Fibroblast of villous mesenchyme (primary cell): ENCODE measurements at places on chromosomes 11 and 22.

GRCh38 chr11:109960831-109961230 is 132.4 kb upstream of the ZC3H12C start:
- peak; percentile 88 for DNase-seq

GRCh38 chr11:10405865-10406592 is 49.0 kb upstream of the AMPD3 start:
- peak; percentile 89 for DNase-seq

DNA sequence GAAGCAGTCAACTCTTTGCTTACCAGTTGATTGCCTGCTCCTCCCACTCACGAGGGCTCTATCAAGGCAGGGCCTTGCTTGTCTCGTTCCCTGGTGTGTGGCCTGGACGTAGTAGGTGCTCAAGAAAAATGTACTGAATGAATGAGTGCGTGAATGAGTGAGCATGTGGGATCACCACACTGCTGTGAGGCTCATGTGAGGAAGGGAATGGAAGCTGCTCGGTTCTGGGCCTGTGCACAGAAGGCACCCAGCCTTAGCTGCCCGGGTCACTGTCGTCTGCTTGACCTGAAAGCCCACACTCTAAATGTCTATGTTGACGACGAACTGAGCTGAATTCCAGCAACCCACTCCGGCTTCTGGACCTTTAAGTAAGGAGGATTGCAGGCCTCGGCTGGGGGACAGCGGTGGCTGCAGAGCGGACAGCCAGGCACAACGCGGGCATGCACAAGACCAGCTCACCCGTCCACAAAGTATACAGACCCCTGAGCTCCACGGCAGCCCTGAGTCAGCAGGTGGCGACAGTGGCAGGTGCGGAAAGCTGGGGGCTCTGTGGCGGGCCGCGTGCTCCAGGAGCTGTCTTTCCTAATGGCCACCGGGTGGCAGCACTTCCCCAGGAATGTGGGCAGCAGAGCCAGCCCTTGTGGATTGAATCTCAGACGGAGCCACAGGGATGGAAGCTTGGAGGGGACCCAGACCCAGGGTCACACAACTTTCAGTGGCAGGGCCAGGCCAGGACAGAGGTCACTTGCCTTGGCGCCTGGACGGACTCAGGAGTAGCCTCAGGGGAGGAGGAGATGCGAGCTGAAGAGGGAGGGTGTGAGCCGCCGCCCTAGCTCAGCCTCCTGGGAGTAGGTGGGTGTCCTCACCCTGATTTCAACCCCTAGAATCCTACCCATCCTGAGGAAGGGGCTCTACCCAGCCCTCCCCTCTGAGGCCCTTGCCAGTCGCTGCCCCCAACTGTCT is 5.0 kb upstream of the PICK1 start:
- peak; percentile 68 for DNase-seq

GRCh38 chr22:49426618-49427266 is 400.9 kb downstream of the BRD1 start:
- no peak for DNase-seq

DNA sequence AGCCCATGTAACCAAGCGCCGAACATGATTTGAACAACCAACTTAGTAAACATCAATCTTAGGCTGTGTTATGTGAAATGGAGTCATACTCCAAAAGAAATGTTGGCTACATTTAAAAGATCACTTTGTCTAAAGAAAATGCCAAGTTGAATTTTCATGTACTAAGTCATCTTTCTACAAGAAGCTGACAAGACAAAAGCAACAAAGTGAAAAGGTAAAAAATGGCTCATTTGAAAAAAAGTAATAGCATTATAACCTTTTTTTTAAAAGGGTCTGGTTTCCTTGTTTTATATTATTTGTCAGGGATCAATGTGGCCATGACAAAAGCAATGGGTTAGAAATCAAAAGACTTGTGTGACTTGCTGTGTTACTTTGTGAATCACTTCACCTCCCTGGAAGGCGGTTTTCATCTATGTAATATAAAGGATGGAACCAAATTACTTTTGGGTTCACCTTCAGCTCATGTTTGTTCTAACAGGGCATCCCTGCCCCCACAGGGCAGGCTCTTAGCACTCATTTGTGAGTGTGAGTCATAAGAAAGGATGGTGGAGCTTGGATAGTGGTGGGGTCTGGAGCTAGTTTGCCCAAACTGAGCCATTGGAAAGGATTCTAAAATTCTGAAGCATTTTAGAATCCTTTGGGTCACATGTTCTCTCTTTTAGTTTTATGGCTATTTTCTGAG is 131.9 kb upstream of the MTMR2 start:
- peak; percentile 39 for DNase-seq

DNA sequence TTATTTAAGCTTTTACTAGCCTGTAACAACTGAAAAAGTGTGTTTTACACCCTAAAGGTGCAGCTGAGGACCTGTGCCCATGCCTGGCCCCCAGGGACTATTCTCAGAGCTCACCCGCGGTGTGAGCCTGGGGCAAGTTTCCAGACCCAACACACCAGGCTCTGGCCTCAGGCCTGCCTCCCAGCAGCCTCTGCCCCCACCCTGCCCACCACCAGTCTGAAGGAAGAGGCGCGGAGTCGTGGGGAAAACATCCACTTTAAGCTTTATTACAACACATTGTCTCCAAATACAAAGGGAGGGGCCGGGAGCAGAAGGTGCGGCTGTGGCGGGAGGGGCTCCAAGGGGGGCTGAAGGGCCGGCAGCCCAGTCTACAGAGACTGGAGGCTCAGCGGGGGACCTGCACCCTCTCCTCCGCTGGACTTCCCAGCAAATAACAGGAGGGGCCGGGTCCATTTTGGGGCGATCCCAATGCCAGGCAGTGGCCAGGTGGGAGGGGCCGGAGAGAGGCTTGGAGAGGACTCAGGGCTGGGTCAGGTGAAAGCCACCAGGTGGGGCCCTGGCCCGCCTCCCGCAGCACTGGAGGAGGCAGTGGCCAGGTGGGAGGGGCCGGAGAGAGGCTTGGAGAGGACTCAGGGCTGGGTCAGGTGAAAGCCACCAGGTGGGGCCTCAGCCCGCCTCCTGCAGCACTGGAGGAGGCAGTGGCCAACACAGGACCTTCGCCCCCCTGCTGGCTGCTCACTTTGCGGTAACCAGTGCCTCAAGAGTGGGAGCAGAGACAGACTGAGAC is 18.1 kb downstream of the DUSP8 start:
- DNase-seq: no peak

DNA sequence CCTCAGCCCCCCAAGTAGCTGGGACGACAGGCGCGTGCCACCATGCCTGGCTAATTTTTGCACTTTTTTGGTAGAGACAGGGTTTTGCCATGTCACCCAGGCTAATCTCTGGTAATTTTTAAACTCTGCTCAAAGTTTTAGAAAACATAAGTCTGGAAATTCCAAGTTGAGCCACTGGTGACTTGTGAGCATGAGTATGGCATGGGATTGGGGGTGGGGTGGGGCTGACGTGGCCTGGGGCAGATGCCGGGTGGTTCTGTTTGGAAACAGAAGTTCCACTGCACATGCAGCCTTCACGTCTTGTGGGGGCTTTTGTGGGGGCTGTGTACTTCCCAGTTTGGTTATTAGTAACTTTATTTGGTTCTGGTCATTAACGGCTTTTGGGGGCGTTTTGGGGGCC is 67.3 kb downstream of the PTPRJ start:
- DNase-seq: peak; percentile 59

DNA sequence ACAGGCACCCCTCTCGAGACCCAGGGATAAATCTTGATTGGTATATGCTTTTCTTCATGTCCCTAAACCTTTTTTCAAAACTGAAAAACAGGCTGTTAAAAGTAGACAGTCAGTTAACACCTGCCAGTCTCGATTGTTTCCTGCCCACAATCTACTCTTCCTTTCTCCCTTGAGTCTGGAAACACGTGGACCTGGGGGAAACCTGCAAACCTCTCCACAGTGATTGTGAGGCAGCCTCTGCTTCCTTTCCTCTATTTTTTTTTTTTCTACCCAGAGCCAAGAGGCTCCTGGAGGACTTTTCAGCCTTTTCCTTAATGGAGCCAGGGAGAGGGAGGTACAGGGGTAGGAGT is 69.4 kb upstream of the CLMP start:
- no peak for DNase-seq

DNA sequence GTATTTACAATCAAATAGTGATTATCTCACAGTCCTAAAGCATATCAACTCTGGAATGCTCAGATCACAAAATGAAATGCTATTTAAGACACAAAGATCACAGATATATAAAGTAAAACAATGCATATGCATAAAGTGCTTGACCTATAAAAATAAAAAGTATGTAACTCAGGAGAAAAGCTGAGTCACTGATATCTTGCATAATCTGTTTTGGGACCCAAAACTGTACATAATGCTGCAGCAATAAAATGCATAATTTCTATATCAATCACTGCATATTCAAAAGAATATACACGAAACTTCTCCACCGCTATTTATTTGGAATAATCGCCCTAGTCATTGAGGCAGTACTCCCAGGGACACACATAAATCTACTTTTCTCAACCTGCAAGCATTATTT is 34.9 kb upstream of the GRIA4 start:
- no peak for DNase-seq

GRCh38 chr11:75383246-75383645 is 16.1 kb upstream of the RPS3 start:
- no peak for DNase-seq

- DNase-seq: no peak
Observed at GRCh38 chr11:120342226-120342625, 6.0 kb downstream of the ARHGEF12 start.

DNA sequence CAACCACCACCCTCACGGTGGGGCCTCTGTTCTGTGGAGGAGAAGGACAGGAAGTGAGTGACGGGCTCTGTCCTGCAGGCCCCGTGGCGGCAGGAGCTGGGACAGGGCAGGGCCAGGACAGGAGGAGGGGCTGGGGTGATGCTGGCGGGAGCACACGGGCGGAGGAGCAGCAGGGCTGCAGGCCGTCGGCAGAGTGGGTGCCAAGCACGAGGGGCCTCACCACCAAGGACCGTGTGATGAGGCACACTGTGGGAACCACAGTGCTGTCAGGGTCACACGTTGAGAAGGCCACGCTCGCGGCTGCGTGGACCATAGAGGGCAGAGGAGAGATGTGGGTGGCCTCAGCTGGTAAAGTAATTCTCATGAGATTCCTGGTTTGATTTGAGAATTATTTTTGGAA is 8.5 kb downstream of the SCO2 start:
- DNase-seq: no peak

DNA sequence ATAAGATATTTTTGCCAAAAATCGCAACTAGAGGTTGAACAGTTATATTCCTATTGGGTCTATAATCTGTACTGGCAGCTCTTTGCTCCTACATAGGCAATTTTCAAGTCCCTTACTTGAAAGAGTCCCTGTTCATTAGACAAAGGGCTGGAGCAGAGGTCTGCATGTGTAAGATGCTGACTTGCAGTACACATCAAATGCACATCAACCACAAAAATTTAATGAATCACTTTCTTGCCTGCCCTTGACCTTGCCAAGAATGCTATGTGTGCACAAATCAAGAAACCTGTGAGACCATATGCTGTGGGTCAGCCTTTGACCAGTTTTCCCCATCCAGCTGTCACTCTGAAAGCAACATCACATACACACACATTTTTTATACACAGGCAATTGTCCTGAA is 661.5 kb downstream of the LRRC4C start:
- DNase-seq: no peak

- no peak for DNase-seq
Observed at GRCh38 chr11:8261921-8262551, 1.6 kb downstream of the LMO1 start.

DNA sequence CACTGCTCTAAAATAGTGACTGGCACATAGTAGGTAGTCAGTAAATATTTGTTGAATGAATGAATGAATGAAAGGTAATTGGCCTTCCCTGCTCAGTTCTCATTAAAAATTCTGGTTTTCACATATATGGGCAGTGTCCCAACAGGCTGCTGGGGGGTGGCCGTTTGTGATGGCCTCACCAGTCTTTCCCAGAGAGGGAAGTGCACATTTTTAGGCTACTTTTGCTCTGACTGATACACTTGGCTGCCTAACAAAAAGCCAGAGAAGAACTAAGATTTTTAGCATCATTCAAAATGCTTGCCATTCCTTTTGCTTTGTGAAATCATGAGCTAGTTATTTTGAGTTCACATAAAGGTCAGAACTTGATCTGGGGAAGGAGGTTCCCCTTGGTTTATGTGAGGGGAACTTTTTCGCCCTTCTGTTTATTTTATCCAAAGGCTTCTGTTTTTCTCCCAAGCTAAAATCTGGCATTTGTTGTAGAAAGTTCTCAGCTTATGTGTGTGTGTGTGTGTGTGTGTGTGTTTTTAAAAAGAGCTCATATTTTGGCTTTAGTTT is 83.1 kb downstream of the PTPRJ start:
- peak; percentile 98 for DNase-seq

DNA sequence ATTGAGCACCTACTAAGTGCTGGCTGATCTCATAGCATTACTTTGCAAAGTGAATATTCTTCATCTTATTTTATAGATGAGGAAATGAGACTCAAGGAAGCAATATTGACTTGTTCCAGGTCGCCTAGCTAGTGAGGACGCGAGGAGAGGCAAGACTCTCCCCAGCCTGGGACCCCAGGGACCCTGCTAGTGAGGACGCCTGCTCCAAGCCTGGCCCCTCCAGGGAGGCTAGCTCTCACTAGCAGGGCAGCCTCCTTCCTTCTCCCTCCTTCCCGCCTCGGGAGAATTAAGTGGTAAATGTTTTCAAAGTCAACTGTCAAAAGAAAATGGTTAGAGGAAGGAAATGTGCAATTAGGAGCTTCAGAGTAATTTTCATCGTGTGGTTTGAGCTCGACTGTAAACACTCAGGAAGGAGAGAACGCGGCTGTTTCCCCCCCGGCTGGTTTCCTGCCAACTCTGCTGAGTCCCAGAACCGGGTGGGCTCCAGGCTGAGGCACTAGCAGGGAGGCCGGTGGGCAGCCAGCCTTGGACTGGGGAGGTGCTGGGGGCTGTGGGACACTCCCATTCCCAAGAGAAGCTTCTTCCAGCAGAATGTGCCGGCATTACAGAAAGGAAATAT is 17.9 kb downstream of the MYEOV start:
- DNase-seq: peak; percentile 13

DNA sequence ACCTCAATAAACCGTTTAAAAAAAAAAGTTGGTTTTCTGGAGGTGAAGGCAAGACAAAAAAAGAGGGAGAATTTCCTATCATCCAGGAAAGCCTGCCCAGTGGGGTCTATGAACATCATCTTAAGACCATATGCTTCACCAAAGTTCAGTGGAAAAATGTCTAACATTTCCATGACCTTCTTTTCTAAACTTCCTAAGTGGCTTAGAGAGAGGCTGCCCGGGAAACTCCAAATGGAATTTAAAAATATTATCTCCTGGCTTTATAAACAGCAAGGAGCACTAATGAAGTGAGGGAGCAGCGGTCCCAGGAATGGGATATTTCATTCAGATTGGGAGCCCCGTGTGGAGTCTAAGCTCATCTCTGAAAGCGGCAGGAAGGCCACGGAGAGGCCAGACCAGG is 46.9 kb downstream of the ETS1 start:
- no peak for DNase-seq
